ENCODE measurements at places on chromosomes 5 and 9. TPM values are rescaled to one million over a fixed set of nuclear protein-coding genes. Genes with fewer than 3 reads are reported as not detected.

GRCh38 chr5:14415024-14415697, 166.4 kb upstream of the OTULINL start:
- DNase-seq: no peak

Gene PTPRD
- total RNA-seq: 113 TPM

- DNase-seq: no peak
Observed at GRCh38 chr9:5665059-5665458, 36.2 kb downstream of the RIC1 start.

- DNase-seq: no peak
Observed at GRCh38 chr9:124297551-124297901, 39.8 kb downstream of the NEK6 start.

GRCh38 chr5:126443374-126443851, 20.2 kb downstream of the GRAMD2B start:
- DNase-seq: no peak

Gene DBH
- not detected for total RNA-seq

- no peak for DNase-seq
Observed at GRCh38 chr9:105860516-105860915, 166.2 kb downstream of the TMEM38B start.

- DNase-seq: no peak
Observed at GRCh38 chr5:91135475-91136248, 247.5 kb downstream of the ARRDC3 start.

- DNase-seq: no peak
Observed at GRCh38 chr5:5066276-5067186, 73.6 kb upstream of the ADAMTS16 start.

DNA sequence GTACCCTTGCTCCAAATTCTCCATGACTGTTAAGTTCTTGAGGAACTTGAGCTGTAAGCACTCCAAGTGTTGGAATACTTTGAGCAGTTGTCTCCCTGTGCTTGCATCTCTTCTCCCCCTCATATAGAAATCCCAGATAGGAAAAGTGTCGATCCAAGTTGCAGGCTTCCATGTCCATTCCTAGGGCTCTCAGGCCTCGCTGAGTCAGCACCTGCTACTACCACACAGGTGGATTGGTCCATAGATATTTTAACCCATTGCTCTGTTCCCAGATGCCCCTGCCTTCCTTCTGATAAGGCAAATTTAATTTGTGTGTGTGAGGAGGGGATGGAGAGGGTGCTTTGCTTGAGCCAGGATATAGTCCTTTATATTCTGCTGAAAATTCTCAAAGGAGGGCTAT, 95.8 kb downstream of the PIP5K1B start:
- DNase-seq: no peak

DNA sequence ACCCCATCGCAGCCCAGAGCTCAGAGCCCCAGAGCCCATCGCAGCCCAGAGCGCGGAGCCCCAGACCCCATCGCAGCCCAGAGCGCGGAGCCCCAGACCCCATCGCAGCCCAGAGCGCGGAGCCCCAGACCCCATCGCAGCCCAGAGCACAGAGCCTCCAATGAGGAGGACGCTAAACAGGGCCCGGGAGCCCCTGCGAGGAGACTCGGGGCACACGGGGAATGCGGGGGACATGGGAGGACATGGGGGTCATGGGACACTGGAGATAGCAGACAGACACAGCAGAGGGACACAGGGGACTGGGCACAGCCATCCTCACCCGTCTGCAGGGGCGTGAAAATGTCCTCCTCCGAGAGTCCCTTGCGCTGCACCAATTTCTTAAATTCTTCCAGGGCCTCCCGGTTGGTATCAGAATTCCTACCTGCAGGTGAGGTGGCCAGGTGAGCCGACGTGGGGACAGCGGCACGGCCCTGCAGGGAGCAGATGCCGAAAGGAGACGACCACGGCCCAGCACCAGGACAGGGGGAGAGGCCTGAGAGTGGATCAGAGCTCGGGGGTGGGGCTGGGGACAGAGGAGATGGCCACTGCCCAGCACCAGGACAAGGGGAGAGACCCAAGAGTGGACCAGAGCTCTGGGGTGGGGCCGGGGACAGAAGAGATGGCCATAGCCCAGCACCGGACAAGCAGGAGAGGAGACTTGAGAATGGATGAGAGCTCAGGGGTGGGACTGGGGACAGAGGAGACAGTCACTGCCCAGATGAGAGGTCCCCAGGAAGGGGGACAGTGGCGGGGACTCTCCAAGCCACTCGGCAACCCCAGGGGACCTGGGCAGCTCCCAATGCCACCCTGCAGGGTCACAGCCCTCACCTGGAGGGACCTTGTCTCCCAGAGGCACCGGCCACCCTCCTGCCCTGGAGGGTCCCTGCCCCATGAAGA, 2.8 kb downstream of the OBP2B start:
- DNase-seq: no peak

Gene MBLAC2
- 4.5 TPM for total RNA-seq

Data from mucosa of descending colon (tissue), 3 donors.